ENCODE measurements at places on chromosomes 7 and 10. TPM values are rescaled to one million over a fixed set of nuclear protein-coding genes. Genes with fewer than 3 reads are reported as not detected.
A peak's percentile ranks its signal among the peaks of the same experiment; 100 is the strongest.

The TMEM178B gene
- 48.7 TPM for total RNA-seq

The OR2A42 gene
- total RNA-seq, result 0.39 TPM

The PAX2 gene
- not detected for total RNA-seq

The CYP3A5 gene
- 1.2 TPM for total RNA-seq

The SKAP2 gene
- 11.2 TPM for total RNA-seq

The SFTPA1 gene
- not detected for total RNA-seq

The ABCB1 gene
- total RNA-seq, result 1.5 TPM

The CPED1 gene
- 13.8 TPM for total RNA-seq

GRCh38 chr7:35802649-35803048, 1.8 kb downstream of the SEPTIN7 start:
- DNase-seq, result no peak

DNA sequence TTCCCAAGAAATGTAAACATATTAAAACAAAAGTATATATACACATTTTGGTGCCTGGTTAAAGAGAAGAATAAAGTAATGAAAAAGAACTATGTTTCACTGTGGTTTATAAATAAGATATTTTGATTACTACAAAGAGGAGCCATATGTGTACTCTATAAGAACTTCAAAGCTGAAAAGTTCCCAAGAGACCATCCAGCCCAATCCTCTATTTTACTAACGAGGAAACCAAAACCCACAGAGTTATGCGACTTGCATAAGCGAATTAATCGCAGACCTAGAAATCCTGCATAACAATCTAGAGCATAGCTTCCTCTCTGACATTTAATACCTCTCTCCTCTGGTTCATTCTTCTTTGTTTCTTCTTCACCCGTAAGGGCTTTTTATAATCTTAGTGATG, 937.1 kb downstream of the CNTNAP2 start:
- no peak for DNase-seq

- DNase-seq, result no peak
Observed at GRCh38 chr7:87548123-87548919, 52.4 kb downstream of the ABCB1 start.

DNA sequence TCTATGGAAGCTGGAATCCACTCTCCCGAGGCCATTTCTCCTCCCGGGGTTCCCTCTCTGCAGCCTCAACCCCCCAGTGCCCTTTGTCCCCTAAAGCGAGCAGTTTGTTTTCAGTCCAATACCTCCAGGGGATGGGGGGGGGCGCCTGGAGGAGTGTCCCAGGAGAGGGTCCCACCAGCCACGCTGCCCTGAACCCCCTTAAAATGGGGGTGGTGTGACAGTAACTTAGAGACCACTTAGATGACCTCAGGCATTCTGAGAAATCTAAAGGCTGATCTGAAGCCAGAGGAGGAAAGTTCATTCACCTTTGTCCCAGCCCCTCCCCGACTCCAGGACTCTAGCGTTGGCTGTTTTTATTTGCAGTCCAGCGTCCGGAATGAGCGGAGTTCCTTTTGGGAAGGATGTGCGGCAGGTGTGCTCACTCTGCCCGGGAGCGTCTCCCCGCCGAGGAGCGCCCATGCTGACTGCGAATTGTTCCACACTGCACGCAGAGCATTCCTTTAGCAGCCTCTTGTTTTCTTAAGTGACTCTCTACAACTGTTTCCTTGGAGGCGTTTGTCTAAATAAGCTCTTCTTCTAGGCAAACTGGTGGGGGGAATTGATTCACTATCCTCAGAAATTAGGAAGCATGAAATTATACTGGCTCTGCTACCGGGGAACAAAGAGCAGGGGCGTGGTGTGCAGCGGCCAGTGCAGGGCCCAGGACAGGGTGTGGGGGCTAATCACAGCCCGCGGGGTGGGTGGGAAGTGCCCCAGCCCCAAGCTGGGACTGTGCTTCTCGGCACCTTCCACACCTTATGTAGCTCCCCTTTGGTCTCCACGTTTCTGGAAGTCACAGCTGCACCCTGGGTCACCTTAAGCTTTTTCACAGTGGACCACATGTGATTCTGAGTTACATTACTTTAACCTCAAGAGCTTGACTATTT, 46.3 kb downstream of the SYPL1 start:
- DNase-seq, result no peak

DNA sequence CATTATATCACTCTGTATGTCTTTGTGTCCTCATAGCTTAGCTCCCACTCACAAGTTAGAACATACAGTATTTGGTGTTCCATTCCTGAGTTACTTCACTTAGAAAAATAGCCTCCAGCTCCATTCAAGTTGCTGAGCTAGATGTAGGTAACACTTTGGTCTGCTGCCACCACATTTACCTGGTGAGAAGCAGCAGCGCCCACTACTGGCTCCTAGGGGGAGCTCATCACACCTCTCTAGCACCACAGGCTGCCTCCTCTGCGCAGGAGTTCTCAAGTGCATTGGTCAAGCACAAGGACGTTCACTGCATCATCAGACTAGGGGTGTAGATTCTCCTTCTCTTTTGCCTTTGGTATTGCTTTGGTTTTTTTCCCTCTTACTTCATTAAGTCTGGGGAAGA, 530.9 kb upstream of the AUTS2 start:
- DNase-seq, result no peak

DNA sequence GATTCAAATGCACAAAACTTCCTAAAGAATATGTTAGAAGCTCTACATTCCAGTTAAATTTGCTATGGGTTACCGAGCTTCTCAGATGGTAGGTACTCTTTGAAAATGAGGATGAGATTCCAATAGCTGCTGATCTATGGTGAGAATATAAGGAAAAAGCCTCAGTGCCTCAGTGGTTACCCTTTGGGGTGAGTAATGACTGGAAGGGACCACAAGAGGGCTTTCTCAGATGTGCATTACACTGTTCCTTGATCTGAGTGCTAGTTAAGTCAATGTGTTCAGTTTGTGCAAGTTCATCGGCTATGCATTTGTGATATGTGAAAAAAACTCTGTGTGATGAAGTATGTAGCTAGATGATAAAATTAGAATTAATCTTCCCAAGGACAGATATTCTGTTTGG, 3.5 kb downstream of the NRCAM start:
- no peak for DNase-seq

GRCh38 chr7:101200504-101200861, 353 bp downstream of the MOGAT3 start:
- no peak for DNase-seq

DNA sequence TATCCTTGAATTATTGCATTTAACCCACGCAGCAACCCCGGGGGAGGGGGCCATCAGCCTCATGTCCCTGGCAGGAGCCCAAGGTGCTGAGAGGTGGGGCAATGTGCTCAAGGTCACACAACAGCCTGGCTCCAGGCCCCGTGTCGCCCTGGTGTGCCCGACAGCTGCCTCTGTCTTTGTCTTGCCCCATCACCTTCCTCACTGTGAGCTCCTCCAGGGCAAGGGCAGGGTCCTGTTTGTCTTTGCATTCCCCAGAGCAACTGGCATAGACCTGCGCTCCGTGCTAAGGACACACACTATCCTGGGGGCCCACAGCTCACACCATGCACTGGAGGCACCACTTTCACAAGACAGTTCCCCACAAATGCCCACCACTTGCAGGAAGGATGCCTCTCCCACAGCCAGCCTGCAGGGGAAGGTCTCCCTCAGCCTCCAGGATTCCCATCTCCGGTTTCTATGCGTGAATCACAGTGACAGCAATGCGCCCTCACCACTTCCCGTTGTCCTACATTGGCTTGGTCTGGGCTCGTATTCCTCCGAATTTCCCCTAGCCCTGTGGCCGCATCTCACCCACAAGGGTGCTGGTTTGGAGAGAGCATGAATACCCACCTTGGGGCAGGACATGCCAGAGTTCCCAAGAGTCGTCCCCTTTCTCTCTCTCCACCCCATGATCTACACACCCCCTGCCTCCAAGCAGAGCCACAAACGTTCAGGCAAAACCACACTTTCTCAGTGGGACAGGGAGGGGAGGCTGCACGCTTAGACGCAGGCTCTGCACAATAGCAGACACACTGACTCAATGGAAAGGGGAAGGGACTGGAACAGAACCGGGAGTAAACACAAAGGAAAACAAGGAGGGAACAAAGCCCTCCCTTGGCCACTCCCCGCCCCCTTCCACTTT, 10.3 kb downstream of the ITPRIP start:
- DNase-seq, result no peak

DNA sequence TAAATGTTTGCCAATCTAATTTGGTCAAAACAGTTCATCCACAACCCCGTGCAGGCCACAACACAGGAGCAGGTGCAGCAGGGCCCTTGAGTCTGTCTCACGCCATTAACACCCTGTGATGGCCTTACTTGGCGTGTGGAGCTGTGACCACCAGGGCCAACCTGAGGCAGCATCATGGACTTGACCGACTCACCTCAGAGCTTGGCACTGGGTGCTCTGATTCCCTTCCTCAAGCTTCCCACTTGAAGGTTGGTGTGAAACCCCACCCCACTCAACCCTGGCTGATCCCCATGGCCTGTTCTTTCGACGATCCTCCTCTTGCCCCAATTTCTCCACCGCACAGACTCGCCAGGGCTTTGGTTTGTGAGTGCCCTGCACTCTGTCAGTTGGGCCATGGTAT, 623.1 kb downstream of the PTPRN2 start:
- DNase-seq, result no peak

GRCh38 chr7:94810496-94810895, 96.9 kb upstream of the PPP1R9A start:
- no peak for DNase-seq

- no peak for DNase-seq
Observed at GRCh38 chr10:103175580-103176285, 17.3 kb downstream of the NT5C2 start.

- no peak for DNase-seq
Observed at GRCh38 chr7:121166916-121167315, 161.9 kb upstream of the WNT16 start.

GRCh38 chr7:69878591-69878990, 280.3 kb downstream of the AUTS2 start:
- no peak for DNase-seq

DNA sequence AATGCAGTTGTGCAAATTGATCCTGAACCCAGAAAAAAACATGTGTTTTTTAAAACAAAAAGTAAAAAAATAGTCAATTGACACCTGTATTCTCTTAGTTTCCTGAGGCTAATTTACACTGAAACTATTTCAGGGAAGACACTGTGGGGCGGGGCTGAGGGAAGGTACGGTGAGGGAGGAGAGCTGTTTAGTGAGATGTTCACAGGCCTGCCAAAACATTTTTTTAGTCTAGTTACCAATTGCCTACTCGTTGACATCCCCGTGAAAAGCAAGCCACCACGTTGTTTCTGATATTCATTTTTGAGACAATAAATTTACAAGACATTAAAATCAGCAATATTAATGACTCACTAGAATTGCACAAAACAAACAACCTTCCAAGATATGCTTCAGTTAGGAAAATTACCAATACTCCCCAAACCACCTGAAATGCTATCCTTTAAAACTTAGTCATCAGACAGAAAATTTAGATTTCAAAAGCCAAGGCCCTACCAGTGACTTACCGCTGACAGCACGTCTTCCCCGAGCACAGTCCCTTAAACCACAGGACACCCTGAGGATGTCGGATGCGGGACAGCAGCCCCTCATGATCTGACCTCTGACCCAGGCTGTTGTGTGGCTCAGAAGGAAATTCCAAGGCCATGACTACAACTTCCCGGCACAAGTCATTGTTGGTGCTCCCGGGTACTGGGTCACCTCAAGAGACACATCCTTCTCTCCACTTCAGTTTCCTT, 279.2 kb downstream of the PRPF18 start:
- DNase-seq, result peak; percentile 56

GRCh38 chr10:24849051-24849450, 103.4 kb downstream of the PRTFDC1 start:
- no peak for DNase-seq

DNA sequence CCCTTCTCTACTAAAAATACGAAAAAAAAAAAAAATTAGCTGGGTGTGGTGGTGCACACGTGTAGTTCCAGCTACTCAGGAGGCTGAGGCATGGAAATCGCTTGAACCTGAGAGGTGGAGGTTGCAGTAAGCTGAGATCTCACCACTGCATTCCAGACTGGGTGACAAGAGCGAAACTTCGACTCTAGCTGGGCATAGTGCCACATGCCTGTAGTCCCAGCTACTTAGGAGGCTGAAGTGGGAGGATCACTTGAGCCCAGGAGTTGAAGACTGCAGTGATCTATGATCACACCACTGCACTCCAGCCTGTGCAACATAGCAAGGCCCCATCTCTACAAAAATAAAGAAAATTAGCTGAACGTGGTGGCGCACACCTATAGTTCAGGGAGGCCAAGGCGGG, 1.2 kb upstream of the SPACDR start:
- DNase-seq, result no peak

- DNase-seq, result no peak
Observed at GRCh38 chr10:121990015-121990677, 1.2 kb downstream of the TACC2 start.

GRCh38 chr10:4138146-4138721, 353.2 kb upstream of the KLF6 start:
- DNase-seq, result no peak

- DNase-seq, result peak; percentile 38
Observed at GRCh38 chr7:158325530-158326381, 261.9 kb downstream of the PTPRN2 start.

DNA sequence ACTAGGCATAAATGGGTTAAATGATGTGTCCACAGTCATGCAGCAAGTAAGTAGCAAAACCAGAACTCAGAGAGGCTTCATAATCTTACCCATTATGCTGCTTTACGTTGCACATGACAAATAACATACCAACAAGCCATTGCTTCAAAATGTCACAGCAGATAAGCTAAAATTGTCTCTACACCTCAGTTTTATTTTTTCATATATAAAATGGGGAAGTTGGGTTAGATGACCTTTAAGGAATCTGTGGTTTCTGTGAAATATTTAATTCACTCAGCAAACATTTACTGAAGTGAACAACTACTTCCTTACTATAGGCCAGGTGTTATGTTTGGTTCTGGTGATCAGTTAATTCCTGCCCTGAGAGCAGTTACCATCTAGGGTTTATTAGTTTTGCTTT, 2.2 kb upstream of the ASCC1 start:
- no peak for DNase-seq

GRCh38 chr10:10831085-10831484, 186.6 kb upstream of the CELF2 start:
- DNase-seq, result peak; percentile 94

DNA sequence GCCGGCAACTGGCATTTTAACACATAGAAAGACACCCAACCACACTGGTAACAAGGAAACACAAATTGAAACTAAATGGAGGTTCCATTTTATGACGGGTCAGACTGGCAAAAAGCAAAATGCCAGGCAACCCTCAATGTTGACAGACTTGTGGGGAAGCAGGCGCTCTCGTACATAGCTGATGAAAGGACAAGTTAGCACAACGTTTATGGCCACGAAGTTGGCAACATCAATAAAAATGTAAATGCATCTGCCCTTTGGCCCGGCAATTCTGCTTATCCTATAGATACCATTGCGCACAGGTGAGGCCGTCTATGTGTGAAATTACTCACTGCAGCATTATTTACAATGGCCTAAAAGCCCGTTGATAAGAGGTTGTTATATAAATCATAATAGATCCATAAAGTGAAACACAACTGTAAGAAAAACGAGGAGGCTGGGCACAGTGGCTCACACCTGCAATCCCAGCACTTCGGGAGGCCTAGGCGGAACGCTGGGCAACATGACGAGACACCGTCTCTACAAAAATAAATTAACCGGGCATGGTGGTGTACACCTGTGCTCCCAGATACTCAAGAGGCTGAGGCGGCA, 39.8 kb downstream of the FOXL3 start:
- DNase-seq, result no peak
